ENCODE measurements at places on chromosomes 1 and 21. TPM values are rescaled to one million over a fixed set of nuclear protein-coding genes. Genes with fewer than 3 reads are reported as not detected.
A peak's percentile ranks its signal among the peaks of the same experiment; 100 is the strongest.

The TCP10L gene
- 3.0 TPM for total RNA-seq

The APP gene
- 332 TPM for total RNA-seq

The DAB1 gene
- 0.77 TPM for total RNA-seq

DNA sequence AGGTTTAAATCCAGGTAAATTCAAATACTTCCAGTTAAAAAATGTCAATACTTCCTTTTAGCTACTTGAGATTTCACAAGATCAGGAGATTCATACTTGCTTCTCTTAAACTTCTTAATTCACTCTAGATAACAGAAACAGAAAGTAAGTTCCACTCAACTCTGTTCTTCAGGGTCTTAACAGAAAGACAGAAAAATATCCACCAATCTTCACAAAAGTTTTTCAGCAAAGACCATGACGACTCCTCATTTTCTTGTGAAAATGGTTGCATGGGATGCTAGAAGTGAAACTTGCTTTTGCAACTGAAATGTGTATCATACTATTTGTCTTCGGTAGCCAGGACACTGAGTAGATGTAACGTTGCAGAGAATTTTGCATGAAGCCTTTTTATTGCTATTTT, 12.3 kb upstream of the LRRC8C start:
- no peak for DNase-seq

The CAMK1G gene
- not detected for total RNA-seq

- no peak for DNase-seq
Observed at GRCh38 chr1:216670118-216670883, 52.9 kb downstream of the ESRRG start.

The LCK gene
- total RNA-seq: 0.63 TPM

GRCh38 chr1:48665708-48666407, 110.8 kb downstream of the BEND5 start:
- no peak for DNase-seq

GRCh38 chr21:35381743-35382310, 332.7 kb upstream of the RUNX1 start:
- no peak for DNase-seq

- no peak for DNase-seq
Observed at GRCh38 chr21:36861595-36862323, 104.7 kb downstream of the HLCS start.

DNA sequence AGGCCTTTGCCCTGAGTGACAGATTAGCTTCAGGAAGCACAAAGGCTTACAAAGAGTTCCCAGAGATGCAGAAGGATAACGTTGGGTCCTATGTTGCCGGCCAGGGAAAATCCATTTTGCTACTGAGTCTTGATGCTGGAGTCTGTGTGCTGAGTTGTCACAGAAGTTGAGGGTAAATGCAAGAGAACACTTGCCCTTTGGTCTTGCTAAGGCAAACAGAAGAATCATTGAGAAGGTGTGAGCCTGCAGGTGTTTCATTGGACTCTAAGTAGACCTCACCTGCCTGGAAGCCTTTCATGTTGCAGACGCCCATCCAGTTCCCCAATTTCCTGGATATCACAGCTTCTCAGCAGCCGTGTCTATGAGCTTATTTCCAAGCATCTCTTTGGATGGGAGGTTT, 105.2 kb downstream of the PCP4 start:
- DNase-seq: no peak

The USP33 gene
- total RNA-seq: 24.2 TPM

DNA sequence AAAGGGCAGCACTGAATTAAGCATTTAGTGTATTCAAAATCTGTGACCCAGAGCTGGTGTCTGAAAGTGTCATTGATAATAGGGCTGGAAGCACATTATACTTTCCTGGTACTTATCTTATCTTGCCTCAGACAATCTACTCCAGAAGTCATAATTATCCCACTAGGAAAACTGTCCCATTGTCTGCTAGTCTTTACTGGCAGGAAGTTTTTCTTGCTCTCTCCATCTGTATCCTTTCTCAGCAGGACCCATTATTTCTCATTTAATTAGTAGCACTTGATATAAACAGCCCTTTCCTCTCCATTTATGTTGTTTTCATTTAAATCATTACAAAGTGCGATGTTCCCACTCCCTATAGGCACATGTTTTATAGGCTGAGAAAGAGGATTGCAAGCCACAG, 36.5 kb upstream of the BARHL2 start:
- DNase-seq: no peak

- no peak for DNase-seq
Observed at GRCh38 chr1:33899746-33900145, 35.9 kb downstream of the HMGB4 start.

The FMO5 gene
- total RNA-seq: 3.2 TPM

DNA sequence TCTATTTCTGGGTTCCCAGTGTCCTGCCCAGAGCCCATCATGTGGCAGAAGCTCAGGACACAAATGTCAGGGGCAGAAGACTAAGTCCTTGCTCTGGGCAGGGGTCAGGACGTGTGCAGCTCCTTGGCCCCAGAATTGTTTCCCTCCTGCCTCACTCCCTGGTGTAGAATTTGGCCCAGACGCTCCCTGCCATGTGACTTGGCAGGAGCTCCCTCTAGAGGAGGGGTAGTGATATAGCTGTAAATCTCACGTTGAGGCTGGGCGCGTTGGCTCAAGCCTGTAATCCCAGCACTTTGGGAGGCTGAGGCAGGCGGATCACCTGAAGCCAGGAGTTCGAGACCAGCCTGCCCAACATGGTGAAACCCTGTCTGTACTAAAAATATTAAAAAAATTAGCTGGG, 91.2 kb downstream of the UBIAD1 start:
- DNase-seq: no peak

The ERVH48-1 gene
- not detected for total RNA-seq

The BMP8B gene
- 0.33 TPM for total RNA-seq

The AUNIP gene
- not detected for total RNA-seq

DNA sequence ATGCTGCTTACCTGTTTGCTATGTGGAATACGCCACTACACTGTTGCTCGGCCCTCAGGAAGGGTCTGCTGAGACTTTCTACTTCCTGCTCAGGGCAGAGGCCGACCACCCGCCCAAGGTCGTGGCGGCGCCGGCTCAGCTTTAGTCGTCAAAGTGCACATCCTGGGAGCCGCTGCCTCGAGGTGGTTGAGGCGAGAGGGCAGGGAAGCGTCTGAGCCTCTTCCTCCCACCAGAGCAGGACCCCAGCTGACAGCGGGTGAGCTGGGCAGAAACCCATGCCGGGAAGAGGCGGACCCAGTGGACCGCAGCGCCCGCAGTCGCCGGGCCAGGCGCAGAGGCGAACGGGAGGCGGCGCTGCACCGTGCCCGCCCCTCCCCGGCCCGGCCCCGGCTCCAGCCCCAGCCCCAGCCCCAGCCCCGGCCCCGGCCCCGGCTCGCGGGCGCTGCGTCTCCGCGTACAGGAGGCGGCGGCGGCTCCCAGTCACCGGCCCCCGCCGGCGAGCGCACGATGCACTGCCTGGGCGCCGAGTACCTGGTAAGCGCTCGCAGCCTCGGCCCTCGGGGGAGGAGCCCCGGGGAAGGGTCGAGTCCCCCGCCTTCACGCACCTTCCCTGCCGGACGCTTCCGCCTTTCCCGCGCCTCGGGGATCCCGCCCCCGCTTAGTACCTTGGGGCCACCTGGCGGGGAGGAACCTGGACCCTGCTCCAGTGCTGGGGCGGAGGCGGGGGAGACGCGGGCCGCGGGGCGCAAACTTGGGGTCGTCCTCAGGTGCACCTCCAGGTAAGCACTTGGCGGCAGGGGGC, at the start of gene SLC44A3:
SLC44A3 (plus strand) TSS at position 413 of the 802 bp plus-strand sequence; CDS start at position 508, 95 bp downstream.
- peak; percentile 45 for DNase-seq

GRCh38 chr1:167425482-167425881, 92.8 kb downstream of the CD247 start:
- no peak for DNase-seq

The FRRS1 gene
- total RNA-seq: 3.8 TPM
